Activated gamma-delta T cell (primary cell): ENCODE measurements at places on chromosomes 1 and 21.
A peak's percentile ranks its signal among the peaks of the same experiment; 100 is the strongest.

DNA sequence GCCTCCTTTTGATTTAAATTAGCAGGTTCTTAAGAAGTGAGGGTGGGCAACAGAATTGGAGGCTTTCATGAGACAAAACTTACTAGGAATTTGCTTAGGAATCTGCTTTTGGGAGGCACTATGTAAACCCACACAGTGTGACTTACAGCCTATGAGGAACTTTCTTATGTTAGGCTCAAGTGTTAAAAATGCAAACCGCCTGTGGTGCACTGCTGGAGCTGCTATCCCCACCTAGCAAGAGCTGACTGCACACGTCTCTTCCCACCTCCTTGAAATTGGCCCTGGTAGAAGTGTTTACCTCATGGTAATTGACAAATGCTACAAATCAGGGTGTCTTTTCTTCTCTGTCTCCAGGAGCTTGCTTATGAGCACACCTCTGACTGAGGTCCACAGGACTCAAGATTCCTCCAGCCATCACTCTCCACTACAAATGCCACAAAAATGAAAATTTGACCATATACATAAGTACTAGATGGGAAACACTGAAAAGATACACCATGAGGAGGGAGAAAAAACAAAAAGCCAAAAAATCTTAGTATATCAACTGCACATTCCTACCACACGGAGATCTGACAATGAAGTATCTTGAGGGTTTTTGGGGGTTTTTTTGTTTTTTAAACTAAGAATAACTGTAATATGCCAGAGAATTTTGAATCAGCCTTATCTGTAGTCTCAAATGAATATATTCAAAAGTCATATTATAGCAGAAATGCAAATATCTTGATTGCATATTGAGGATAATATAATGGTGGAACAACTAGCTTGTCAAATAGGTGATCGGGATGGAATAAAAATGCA, 18.2 kb upstream of the NPL start:
- DNase-seq: no peak

DNA sequence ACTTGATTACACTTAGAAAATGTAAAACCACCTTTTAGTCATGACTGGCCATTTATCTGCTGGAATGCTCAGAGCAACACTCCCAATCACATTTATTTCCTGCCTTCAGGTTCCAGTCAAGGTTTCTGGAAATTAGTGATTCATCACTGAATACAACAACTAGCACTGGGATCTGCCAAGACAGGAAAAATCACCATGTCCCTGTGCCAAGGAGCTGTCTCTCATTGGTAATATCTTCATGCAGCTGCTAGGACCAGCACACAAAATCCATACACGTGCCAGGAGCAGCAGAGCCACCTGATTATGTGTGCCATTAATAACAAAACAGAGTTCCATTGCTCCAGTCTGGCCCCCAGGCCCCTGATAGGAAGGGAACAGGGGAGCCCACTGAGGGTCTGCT, 194.6 kb downstream of the TNR start:
- no peak for DNase-seq

GRCh38 chr1:113292603-113293255, 97.6 kb upstream of the MAGI3 start:
- no peak for DNase-seq

- DNase-seq: no peak
Measured at GRCh38 chr1:160400646-160401486, 502 bp downstream of the VANGL2 start.

GRCh38 chr1:147892731-147893214, 9.8 kb upstream of the GJA8 start:
- no peak for DNase-seq

DNA sequence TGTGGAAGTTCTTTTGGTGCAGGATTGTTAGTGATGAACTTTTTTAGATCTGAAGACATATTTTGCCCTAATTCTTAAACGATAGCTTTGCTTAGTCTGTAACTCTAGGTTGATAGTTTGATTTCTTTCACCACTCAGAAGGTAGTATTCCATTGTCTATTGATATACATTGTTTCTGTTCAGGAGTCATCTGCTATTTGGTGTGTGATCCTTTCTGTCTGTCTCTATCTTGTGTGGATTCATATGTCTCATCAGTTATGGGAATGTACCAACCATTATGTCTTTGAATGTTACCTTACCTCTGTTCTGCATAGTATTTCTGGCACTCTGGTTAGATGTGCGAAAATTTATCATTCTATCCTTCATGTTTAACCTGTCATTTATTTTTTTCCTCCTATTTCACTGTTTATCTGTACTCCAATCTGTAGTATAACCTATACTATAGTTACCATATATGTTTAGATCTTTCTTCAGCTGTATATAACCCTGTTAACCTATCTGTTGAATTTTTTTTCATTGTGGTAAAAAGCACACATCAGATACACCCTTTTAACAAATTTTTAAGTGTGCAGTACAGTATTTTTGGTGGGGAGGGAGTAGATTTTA, 5.7 kb downstream of the MARK1 start:
- DNase-seq: no peak

- no peak for DNase-seq
Measured at GRCh38 chr21:15870819-15871218, 141.0 kb downstream of the USP25 start.

- no peak for DNase-seq
Measured at GRCh38 chr1:22186311-22186710, 43.4 kb upstream of the WNT4 start.

GRCh38 chr1:23763041-23763577, 15.1 kb upstream of the PITHD1 start:
- no peak for DNase-seq

DNA sequence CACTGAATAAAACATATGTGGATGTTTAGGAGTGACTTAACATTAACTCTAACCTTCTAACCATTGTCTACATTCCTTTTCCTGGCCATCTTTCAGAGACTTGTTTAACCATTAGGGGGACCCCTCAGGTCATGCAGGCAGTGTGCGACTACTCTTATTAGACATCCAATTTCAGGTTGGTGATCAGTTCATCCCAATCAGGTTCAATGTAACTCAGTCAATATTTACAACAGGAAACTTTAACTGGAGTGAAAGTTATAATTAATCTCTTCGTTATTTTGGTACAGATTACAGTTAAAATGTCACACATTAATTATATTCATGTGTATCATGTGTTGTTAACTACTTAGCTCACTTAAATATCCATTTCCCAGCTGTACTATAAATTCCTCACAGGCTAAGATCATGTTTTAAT, 68.8 kb upstream of the RGS1 start:
- no peak for DNase-seq

DNA sequence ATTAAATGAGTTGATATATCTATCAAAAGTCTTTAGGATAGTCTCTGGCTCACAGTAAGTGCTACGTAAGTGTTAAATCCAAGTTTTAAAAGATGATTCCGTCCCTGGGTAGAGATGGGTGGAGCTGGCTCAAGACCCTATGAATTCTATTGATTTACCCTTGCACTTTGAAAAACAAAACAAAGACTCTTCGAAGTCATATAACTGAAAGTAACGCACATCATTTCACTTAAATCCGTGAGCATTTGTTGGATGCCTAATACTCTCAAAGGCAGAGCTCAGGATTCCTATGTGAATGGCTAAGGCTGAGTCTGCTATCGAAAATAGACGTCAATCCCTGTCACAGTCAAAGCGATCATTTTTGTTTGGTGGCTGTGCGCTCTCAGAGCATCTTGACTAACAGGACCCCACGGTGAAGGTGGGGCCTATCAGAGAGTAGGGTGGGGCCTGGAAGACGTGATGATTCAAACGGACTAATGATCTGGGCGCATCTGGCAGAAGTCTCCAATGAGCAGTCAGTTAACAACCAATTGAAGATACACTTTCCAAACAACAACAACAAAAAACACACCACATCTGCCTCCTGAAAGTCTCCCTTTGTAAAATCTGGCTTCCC, 1.2 kb upstream of the NUCKS1 start:
- no peak for DNase-seq

DNA sequence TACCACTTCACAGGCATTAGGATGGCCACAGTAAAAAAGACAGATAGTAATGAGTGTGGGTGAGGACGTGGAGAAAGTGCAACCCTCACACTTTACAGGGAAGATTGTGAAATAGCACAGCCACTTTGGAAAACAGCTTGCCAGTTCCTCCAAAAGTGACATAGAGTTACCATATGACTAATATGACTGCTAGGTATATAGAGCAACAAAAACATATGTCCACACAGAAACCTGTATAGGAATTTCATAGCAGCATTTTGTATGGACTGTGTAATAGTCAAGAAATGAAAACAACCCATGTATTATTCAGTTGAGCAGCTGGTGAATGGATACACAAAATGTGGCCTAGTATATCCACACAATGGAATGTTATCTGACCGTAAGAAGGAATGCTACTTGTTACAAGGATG, 30.4 kb upstream of the LBR start:
- DNase-seq: no peak

DNA sequence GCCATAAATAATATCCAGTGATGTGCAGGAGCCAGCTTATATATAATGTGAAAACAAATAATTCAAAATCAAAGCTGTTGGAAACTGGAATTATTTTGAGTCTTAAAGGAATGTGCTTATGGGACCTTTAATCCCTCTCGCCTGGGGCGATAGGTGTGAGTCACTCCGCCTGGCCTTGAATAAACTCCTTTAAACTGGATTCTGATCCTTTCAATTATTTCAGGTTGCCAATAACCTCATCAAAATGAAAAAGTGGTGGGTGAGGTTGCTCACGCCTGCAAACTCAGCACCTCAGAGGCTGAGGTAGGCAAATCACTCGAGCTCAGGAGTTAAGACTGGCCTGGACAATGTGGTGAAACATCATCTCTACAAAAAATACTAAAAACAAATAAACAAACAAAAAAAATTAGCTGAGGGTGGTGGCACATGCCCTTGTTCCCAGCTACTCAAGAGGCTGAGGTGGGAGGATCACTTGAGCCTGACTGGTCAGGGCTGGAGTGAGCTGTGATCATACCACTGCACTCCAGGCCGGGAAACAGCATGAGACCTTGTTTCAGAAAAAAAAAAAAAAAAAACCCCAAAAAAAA, 11.4 kb upstream of the SLC2A5 start:
- no peak for DNase-seq

DNA sequence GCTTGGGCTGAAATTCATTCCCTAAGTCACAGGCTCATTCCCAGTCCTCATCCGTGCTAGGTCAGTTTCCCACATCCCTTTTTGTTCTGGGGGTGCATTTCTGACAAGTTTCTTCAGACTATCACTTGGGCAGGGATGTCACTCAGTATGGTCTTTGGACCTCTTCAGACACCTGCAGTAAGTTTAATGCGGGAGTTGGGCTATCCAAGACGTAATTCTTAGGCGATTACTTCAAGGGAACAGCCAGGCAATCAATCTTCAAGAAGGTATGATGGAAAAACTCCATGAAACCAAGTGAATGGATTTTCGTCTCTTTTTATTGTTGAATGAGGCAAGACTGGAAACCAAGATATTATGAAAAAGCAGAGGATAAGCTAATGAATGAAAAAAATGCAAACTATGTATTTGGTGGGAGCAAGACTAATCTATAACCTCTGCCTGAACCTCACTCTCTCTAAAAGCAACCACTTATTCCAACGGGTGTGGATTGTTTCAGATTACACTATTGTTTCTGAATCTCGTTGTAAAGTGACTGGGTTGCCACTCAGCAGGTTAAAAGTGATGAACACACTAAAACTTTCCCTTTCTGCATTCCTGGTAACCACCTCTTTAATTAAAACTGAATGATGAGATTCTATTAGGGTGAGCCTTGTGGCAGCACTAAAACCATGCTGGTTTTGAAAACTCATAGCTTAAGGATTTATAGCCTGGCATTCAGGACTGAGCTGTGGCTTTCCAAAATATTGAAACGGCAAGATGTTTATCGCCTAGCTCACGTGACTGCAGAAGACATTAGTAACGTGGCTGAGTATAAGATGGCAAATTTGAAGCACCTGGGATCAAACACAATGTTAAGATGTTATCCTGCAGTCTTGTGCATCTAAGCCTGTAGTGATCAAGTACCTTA, 1.1 kb downstream of the RASAL2 start:
- no peak for DNase-seq

- no peak for DNase-seq
Measured at GRCh38 chr1:236351875-236352573, 42.1 kb upstream of the EDARADD start.

DNA sequence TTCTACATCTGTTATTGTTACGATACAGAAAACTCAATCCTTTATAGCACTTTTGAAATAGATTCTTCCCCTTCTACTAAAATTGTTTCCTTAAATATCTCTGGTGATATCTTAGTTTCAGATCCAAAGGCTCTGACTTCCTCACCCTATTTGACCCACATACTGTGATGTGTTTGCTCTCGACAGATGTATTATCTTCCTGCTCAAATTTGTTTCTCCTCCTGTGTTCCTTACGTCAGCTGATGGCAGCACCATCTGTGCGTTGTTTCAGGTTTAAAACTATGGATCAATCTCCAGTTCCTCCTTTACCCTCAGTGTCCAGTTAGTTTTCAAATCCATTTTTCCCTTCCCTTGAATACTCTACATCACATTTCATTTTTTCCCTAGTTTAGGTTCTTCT, 274.4 kb downstream of the RYR2 start:
- DNase-seq: no peak

DNA sequence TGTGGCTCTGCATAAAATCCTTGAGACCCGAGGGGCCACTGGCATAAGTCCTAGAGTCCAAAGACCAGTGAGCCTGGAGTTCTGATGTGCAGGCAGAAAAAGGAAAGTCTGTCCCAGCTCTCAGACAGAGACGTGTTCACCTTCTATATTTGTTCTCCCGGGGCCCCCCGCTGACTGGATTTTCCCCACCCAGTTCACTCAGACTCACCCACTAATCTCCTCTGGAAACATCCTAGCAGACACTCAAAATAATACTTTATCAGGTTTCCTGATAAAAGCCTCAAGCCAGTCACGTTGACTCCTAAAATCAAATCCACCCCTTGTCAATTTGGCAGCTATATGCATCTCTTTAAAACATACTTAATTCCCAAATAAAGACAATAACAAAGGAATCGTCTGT, 1084.2 kb upstream of the NCAM2 start:
- DNase-seq: no peak

DNA sequence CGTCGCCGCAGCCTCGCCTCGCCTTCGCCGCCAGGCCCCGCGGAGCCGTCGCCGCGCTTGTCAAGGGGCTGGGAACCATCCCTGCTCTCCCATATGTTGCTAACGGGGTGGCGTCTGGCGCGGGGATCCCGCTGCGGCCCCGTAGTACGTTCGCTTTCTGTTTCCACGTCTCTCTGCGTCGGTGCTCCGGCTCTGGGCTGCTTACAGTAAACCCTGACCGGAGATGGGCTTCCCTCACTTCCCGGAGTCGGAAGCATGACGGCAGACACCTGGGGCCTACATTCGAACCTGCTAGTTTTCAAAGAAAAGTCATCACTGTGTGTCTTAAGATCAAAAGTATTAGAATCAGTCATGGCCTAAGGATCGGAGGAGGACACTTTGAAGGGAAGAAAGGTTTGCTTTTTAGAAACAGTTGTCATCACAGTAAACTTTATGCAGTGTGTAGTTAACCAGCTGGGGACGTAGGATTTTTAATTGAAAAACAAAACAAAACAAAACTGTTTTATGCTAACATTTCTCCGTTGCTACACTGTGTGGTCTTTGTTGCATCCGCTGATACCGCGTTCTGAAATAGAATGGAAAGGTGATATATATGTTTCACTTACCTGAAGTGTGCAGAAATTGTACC, 69.0 kb downstream of the SLC35A3 start:
- DNase-seq: peak; percentile 38
